ENCODE measurements at places on chromosomes 6 and 20. TPM values are rescaled to one million over a fixed set of nuclear protein-coding genes. Genes with fewer than 3 reads are reported as not detected.
A peak's percentile ranks its signal among the peaks of the same experiment; 100 is the strongest.

- no peak for DNase-seq
Observed at GRCh38 chr6:5379647-5380242, 118.4 kb downstream of the FARS2 start.

GRCh38 chr6:105981002-105981887 lies 104.9 kb upstream of the PRDM1 start:
- DNase-seq: no peak

GRCh38 chr20:57325632-57326356 lies 3.8 kb upstream of the SPO11 start:
- DNase-seq: no peak

- DNase-seq: no peak
Observed at GRCh38 chr20:21656308-21657067, 49.0 kb upstream of the PAX1 start.

- peak; percentile 50 for DNase-seq
Observed at GRCh38 chr6:42118162-42119001, 24.0 kb downstream of the C6orf132 start.

DNA sequence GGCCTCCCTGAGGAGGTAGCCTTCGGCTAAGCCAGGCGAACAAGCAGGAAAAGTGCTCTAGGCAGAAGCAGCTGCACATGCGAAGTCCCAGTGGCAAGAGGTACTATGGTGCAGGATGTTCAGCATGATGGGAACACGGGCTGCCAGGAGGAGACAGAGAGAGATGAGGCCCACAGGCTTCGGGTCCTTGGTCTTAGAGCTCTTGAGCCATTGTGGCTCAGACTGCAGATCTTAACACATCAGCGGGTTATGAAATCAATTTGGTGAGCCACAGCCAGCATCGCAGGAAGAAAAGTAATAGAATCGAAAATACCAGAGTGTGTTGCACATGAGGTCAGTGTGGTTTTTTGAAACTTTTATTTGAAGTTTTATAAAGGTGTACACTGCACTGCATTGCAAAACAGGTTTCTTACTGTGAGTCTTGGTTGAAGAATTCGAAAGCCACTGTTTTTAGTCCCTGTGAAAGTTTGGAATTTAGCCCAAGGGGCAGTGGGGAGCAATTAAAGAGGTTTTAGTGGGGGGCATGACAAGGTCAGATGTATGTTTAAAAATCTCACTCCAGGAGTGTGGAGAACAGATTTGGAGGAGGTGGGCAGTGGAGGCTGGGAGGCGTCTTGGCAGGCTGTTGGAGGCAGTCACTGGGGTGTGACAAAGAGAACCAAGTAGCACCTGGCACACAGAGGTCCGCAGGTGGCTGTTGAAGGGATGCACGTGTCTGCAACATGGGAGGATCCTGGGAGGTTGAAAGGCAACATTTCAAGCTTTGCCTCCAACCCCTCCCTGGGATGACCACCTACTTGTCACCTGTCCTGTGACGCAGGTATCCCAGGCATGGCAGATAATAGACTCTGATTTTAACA lies 69.3 kb downstream of the EYA2 start:
- no peak for DNase-seq

- no peak for DNase-seq
Observed at GRCh38 chr6:27471365-27472115, 1.4 kb downstream of the ZNF184 start.

GRCh38 chr20:57457243-57458095 lies 66.3 kb downstream of the RBM38 start:
- peak; percentile 75 for DNase-seq

GRCh38 chr6:152503546-152503945 lies 133.6 kb downstream of the SYNE1 start:
- no peak for DNase-seq

Gene RWDD2A
- 2.3 TPM for total RNA-seq

Gene CD93
- 35.6 TPM for total RNA-seq

Gene GPR6
- not detected for total RNA-seq

Gene TAP2
- 17.5 TPM for total RNA-seq
